ENCODE measurements at places on chromosomes 2 and 18.

- DNase-seq: no peak
Observed at GRCh38 chr2:233003658-233004555, 9.1 kb downstream of the NGEF start.

DNA sequence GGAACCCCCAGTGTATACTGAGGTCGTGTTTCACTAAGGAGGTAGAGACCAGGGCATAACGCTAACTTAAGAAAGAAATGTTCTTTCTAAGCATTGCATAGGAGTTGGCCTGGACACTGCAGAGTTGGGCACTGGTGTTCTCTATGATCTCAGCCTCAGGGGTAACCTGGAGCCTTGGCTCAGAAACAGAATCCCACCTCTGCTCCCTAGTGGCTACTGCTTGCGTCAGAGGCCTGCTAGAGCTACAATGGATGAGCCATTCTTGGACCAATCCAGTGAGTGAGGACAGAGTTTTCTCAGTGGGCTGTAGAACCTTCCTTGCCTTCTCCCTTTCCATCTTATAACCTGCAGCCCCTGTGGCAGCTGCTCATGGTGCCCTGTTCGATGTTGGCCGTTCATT lies 324.4 kb upstream of the CELF4 start:
- DNase-seq: no peak

- no peak for DNase-seq
Observed at GRCh38 chr18:58087928-58088690, 44.1 kb downstream of the NEDD4L start.

GRCh38 chr18:24076950-24077349 lies 61.9 kb upstream of the CABYR start:
- DNase-seq: no peak

DNA sequence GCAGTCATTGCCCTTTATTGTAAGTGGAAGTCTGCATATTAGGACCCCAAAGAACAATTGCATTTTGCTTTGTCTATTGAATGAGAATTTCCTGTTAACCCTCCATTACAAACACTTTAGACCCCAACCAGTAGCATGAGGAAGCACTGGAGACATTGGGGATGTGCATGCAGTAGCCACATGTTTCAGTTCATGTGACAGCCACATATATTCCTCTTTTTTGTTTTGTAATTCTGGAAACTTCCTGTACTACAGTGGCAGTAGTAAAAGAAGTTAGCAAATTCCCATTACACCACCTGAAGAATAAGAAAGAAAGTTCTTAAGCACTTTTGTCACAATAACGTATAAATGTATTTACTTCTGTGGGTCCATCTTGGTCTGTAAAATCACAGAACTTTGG lies 281.1 kb upstream of the SLC14A2 start:
- no peak for DNase-seq

DNA sequence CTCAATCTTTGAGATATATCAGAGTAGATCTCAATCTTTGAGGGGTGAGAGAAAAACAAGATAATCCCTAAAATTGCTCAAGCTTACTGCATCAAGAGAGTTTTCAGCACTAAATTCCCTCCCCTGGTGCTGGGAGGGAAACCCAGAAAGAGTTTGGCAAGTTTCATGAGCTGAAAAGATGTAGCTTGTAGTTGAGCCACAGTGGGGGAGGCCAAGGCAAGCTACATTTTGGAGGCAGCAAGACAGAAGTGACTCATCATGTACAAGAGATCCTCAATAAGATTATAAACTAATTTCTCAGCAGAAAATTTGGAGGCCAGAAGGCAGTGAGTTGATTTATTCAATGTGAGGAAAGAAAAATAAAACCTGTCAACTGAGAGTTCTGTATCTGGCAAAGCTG lies 308.2 kb downstream of the PIEZO2 start:
- no peak for DNase-seq

- DNase-seq: no peak
Observed at GRCh38 chr2:3127710-3128109, 249.9 kb downstream of the EIPR1 start.

- DNase-seq: no peak
Observed at GRCh38 chr2:232422051-232422450, 15.4 kb downstream of the ALPG start.

DNA sequence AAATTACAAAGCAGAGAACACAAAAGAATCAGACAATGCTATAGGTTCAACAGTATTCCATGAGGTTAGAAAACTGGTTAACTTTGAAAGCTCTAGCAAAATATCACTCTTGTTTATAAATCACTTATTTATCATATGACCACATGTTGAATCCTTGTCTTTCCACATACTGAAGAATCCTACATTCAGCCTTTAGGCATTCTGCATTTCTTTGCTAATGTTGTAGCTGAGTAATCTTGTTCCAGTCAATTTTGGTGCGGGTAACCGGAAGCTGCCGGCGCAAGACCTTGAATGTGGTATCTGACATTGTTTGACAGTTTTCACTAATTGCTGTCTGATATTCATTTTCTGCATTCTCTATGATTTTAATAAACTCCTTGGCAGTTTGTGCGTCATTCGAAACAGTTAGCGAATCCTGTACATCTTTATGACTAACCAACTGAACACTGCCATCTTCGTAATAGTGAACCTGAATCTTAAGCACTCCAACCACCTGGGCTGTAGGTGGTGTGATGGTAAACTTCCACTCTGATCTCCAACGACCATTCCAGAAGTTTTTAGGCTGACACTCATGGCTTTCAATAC lies 154.1 kb downstream of the BAZ2B start:
- no peak for DNase-seq

GRCh38 chr2:179311101-179311500 lies 46.5 kb upstream of the SESTD1 start:
- peak; percentile 17 for DNase-seq

GRCh38 chr2:203361495-203361894 lies 33.3 kb downstream of the ABI2 start:
- no peak for DNase-seq
